ENCODE measurements at places on chromosomes 5 and 9. TPM values are rescaled to one million over a fixed set of nuclear protein-coding genes. Genes with fewer than 3 reads are reported as not detected.

The ZDHHC11 gene
- total RNA-seq: 6.0 TPM

- H3K4me3 ChIP-seq: no peak overlapping the region
- peak; percentile 7 for DNase-seq
- H3K4me1 ChIP-seq: peaks cover 7% of the 10 kb centered on the region
- no peaks in the 10 kb centered on the region for H3K36me3 ChIP-seq
- no peak overlapping the region for H3K27ac ChIP-seq
Observed at GRCh38 chr5:72093824-72094223, 13.5 kb upstream of the MAP1B start.

DNA sequence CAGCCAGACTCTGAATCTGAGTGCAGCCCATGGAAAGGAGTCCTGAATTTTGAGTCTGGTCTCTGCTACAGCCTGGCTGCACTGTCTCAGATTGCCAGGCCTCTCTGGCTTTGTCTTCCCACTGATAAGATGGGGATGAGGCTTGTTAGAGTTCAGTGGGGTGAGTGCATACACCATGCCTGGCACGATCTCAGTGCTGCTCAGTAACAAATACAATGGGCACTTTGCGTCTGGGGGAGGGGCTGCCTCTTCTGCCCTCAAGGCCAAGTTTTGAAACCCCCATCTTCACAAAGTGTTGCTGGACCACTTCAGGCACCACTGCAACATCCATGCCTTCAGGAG, 49.0 kb downstream of the PPARGC1B start:
- peaks cover 25% of the 10 kb centered on the region for H3K4me1 ChIP-seq
- H3K27ac ChIP-seq: no peak overlapping the region
- H3K27me3 ChIP-seq: no peaks in the 10 kb centered on the region

DNA sequence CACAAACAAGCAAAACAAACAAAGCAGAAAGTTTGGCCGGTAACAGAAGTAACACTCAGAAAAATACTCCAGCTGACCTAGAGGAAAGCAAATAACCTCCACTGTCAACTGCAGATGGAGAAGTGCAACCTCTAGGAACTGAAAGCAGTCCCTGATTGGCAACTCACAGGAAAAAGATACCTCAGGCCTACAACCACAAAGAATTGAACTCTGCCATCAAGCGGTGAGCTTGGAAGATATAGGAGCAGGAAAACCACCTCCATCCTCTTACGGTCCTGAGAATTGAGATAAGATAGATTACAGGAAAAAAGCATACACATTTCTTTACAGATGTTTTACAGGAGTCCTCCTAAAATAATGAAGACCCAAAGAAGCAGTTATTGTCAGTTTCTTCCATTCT, 184.5 kb downstream of the PDZD2 start:
- no peaks in the 10 kb centered on the region for H3K36me3 ChIP-seq
- H3K27ac ChIP-seq: no peak overlapping the region
- DNase-seq: no peak
- peaks cover 3% of the 10 kb centered on the region for H3K4me1 ChIP-seq
- no peak overlapping the region for H3K4me3 ChIP-seq

DNA sequence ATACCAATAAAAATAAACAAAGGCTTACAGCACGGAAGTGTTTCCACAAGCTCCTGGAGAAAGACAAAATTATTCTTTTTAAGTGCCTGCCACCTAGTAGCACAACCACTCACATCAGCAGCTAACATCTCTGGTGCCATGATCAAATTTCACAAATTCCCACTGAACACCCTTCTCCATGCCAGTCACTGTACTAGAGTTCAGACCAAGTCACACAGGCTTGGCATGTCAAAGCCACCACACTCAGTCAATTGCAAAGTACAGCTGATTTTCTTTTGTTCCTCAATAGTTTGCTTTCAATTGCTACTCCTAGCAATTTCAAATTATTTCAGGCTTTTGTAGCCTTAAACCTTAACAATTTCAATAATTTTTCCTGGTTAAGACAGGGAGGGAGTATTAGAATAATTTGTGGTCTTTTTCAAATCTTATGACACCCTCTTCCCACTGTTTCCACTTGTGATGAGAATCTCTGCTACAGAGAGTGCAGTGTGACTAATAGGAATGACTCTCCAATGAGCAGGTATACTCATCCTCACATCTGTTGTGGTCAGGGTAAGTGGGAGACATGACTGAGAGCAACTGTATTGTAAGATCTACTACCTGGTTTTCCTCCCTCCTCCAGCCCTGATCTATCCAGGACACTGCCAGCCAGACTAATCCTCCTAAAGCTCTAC, 46.2 kb downstream of the RNF145 start:
- peak; percentile 25 for DNase-seq
- H3K36me3 ChIP-seq: peaks cover 49% of the 10 kb centered on the region
- H3K27me3 ChIP-seq: no peaks in the 10 kb centered on the region
- H3K4me3 ChIP-seq: no peak overlapping the region
- H3K4me1 ChIP-seq: peaks cover 44% of the 10 kb centered on the region

DNA sequence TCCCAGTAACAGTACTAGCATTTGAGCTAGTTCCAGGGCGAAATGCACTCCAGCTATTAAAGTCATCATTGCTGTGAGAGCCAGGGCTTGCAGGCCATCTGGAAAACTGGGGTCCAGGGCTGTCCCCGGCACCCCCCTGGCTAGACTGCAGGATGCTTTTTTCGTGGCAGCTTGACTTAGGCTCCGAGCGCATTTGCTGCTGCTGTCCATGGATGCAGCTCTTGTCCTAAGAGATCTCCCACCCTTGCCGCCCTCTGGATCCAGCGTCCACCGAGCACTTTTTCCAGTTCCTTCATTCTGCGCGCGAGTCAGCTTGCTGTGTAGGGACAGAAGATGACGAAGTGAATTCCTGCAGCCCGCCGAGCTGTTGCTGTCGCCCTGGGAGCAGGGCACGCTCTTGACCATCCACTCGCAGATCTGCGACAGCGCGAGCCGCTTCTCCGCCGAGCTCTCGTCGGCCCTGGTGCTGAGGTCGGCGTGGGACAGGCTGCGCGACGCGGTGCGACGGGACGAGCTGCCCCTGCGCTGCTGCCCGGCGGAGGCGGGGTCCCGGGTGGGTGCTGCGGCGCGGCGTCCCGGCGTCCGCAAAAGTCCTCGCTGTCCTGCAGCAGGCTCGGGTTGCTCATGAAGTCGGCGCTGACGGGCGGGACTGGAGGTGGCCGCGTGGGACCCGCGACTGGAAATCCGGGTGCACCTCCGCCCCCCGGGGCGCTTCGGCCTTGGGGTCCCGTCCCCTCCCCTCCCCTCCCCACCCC, 30.7 kb downstream of the OR2V1 start:
- peaks cover 4% of the 10 kb centered on the region for H3K4me1 ChIP-seq
- peaks cover 35% of the 10 kb centered on the region for H3K27me3 ChIP-seq
- H3K27ac ChIP-seq: no peak overlapping the region
- H3K4me3 ChIP-seq: no peak overlapping the region

The IL33 gene
- total RNA-seq: not detected

DNA sequence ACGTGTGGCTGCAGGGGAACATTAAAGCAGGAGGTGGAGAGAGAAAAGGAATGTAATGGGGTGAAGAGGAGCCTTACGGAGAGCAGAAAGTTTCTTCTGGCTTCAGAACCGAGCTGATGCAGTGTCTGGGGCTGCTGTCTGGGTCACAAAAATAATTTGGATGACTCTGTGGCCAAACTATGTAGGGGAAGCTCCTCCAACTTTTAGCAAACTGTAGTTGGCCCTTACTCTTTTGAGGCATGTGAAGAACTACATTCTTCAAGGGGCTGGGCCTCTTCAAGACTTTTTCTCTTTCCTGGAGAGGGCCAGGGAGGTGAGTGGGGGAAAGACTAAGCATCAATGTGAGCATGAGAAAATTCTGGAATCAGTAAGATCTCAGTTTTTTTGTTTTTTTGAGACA, 31.9 kb upstream of the SPARC start:
- H3K27me3 ChIP-seq: no peaks in the 10 kb centered on the region
- DNase-seq: no peak
- peaks cover 4% of the 10 kb centered on the region for H3K36me3 ChIP-seq

DNA sequence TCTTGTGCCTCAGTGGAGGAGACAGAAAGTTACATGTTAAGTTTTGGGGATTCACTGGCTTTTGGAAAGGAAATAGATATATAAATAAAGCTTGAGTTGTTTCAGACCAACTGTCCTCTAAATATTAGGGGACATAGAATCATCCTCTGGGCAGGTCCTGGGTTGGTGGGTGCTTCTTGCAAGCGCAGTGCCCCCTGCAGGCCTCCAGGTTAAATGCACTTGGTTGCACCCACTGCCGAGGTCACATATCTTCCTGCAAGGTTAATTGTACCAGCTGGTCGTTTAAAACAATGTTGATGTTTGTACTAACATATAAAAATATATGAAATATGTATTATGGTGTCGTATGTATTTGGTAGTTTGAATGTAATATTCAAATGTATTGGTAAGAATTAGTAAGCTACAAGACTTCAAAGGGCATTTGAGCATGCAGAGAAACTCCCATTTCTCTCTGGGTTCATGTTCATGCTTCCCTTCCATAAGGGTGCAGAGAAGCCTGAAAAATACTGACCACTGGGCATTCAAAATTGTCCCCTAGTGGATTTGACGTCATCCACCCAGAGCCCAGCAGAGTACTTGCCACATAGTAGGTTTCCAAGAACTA, 87.0 kb downstream of the ZNF618 start:
- no peaks in the 10 kb centered on the region for H3K4me1 ChIP-seq
- H3K27me3 ChIP-seq: no peaks in the 10 kb centered on the region
- peak; percentile 62 for DNase-seq
- H3K27ac ChIP-seq: no peak overlapping the region
- H3K36me3 ChIP-seq: no peaks in the 10 kb centered on the region

The BHMT gene
- total RNA-seq: not detected

DNA sequence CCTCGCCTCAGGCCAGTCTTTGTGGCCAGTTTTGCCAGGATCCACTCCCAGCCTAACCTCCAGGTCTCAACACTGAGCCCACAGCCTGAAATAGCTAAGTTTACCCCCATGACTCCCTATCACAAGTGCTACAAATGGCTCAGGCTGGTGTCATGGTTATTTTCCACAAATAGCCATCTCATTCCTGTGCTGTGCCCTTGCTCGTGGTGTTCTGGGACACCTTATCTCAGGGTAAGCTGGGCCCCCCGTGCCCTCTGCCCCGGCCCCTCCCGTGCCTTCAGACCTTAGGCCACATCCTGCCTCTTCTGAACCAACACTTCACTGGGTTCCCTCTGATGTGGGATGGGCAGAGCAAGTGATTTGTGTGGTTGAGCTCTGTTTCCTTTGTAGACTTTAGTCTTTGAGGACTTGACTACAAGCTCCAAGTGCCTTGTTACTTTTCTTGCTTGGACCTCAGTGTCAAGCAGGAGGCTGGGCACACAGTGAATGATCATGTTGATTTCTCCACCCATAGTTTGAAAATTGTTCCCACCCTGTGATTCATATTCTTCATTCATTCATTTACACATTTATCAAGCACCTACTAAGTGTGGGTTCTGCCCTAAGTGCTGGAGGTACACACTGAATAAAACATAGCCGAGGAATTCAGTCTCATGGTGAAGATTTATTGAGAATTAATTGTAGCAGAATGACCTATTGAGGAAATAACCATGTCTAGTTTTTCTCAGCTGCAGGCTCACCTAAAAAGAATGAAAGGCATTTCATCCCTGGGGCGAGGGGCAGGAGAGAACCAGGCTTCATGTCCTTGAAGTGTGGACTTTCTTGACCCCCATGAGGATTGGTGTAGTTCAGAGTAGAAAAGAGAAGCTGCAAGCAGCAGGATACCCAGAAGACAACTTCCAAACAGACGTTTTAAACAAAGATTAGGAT, 84.5 kb upstream of the CTNNA1 start:
- H3K4me3 ChIP-seq: no peak overlapping the region
- no peak overlapping the region for H3K27ac ChIP-seq
- H3K4me1 ChIP-seq: peaks cover 20% of the 10 kb centered on the region
- DNase-seq: peak; percentile 71

- DNase-seq: no peak
- no peaks in the 10 kb centered on the region for H3K36me3 ChIP-seq
- H3K27ac ChIP-seq: no peak overlapping the region
Observed at GRCh38 chr9:18739127-18739526, 265.2 kb downstream of the ADAMTSL1 start.
